ENCODE measurements at places on chromosomes 1 and 21.

- DNase-seq: no peak
Measured at GRCh38 chr1:169149555-169150286, 43.2 kb downstream of the ATP1B1 start.

- no peak for DNase-seq
Measured at GRCh38 chr1:229334716-229335115, 8.1 kb downstream of the CCSAP start.

- no peak for DNase-seq
Measured at GRCh38 chr1:59092126-59092525, 204.8 kb upstream of the FGGY start.

DNA sequence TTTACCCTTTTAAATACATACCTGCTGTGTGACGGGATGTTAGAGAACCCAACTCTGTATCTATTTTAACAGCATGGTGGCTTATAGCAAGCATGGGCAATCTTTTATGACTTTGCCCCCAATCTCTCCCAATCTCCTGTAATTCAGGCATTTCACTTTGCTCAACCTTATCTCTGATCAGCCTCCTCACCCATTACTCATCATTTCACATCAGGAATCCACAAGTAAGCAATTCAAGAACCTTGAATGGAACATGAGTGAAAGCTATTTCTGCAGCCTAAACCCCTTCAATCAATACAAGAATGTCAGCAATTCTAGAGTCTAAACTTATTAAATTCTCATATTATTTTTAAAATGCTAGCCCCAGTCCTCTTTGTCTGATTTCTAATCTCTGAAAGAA is 199.8 kb downstream of the ST6GALNAC3 start:
- no peak for DNase-seq

DNA sequence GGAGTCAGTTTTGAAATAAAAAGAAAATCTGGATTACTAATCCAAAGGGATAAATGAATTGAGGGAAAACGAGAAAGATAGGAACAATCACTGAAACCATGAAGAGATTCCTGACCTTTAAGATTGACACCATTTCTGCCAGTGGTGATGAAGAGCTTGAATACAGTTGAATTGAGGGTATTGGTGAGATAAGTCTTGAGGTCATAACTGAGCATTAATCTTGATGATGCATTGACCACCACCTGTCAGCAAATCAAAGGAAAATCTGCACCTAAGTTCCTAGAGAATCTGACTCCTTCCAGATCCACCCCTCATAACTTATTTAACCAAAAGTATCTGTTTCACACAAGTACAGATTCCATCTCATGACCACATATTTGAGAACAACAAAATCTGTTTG is 21.6 kb downstream of the RPS27 start:
- DNase-seq: no peak

DNA sequence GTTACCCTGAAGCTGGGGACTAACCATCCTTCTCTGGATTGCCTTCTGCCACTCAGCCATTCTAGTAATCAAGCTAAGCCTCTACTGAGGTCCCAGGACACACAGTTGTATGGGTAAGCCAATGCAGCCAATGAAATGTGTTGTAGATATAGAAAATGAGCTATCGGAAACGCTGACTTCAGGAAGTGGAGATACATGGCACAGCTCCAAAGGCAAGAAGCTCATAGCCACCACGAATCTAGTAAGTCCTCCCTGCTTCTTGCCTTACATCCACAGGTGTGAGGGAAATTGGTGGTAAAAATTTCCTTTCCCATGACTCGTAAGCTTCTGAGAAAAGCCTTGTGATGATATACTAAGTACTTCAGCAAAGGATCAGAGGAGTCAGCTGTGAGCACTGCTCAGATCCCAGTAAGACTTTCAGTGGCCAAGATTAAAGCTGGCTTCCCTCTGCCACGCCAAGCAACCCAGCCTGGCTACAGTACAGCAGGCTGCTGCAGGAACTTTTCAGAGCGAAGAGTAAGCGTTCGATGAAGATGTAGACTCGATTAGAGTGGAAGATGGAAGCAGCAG is 117.7 kb downstream of the SIM2 start:
- no peak for DNase-seq

- no peak for DNase-seq
Measured at GRCh38 chr1:179288977-179289376, 4.6 kb upstream of the SOAT1 start.

- no peak for DNase-seq
Measured at GRCh38 chr1:15160626-15161025, 7.1 kb downstream of the TMEM51 start.

DNA sequence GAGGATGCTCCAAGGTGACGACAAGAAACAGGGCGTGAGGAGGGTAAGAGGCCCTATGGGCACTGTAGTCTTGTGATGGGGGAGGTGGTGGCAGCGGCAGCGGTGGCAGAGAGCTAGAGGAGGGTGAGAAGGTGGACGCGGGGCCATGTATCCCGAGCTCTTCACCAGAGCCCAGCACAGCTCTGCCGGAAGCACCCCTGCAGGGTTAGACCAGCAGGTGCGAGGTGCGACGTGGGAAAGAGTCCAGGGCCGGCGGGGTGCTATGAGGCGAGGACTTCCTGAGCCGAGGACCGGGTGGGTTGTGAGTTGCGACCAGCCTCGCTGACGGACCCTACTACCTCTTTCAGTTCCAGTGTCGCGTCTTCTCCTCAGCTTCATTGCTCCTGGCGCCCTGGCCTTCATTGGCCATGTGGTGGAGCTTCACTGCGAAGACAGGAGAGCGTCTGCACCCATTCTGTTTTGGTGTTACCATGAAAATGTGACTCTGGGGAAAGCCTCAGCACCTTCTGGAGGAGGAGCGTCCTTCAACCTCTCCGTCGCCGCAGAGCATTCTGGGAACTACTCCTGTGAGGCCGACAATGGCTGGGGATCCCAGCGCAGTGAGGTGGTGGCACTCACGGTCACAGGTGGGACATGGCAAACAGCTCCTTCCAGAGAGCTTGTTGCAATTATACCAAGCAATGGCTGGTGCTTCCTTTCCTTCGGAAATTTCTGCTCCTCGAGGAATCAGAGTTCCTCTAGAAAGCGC is 67.9 kb upstream of the KIRREL1 start:
- DNase-seq: no peak

DNA sequence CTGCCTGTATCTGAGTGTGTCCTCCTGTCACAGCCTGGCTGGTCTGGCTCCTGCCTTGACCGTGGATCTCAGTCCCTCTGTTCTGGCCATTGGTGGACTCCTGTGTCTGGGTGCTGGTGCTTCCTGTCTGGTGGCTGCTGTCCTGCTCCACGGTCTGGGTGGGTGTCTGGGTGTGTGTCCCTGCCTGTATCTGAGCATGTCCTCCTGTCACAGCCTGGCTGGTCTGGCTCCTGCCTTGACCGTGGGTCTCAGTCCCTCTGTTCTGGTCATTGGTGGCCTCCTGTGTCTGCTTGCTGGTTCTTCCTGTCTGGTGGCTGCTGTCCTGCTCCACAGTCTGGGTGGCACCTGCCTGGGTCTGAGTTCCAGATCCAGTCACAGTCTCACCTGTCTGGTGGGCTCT is 4.0 kb downstream of the CRNN start:
- no peak for DNase-seq

DNA sequence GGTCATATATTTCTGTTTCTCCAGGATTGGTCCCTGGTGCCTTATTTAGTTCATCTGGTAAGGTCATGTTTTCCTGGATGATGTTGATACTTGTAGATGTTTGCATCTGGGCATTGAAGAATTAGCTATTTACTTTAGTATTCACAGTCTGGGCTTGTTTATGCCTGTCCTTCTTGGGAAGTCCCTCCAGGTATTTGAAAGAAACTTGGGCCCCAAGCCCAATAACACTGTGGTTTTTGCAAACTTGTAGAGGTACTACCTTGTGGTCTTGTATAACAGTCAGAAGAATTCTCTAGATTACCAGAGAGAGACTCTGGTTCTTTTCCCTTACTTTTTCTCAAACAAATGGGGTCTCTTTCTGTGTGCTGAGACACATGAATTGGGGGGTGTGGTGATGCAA is 251.4 kb upstream of the B3GALT2 start:
- DNase-seq: no peak

DNA sequence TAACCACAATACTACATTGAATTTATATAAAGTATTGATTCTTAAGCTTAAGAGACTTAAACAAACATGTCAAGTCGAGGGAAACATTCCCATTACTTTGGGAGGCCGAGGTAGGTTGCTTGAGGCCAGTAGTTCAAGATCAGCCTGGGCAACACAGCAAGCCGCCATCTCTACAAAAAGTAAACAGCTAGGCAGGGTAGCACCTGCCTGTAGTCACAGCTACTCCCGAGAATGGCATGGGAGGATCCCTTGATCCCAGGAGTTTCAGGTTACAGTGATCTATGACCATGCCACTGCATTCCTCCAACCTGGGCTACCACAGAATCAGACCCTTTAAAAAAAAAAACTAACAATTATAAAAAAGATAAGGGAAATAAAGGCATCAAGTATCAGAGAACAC is 50.4 kb downstream of the EIF4G3 start:
- DNase-seq: no peak

DNA sequence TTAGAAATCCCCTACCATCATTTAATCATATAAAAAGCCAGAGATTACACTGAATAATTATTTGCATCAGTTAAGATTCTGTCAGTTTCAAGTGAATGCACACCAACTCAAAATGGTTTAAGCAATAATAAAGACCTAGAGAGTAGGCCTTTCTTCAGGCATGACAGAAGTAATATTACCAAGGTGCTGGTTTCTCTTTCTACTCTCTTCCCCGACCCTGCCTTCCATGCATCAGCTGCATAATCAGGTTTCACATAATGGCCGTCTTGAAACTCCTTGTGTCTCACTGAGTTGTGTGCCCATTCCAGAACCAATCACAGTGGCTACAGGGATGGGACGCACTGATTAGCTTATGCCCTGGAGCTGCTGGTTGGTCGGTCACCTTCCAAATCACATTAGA is 103.5 kb upstream of the SERTAD4 start:
- DNase-seq: no peak

DNA sequence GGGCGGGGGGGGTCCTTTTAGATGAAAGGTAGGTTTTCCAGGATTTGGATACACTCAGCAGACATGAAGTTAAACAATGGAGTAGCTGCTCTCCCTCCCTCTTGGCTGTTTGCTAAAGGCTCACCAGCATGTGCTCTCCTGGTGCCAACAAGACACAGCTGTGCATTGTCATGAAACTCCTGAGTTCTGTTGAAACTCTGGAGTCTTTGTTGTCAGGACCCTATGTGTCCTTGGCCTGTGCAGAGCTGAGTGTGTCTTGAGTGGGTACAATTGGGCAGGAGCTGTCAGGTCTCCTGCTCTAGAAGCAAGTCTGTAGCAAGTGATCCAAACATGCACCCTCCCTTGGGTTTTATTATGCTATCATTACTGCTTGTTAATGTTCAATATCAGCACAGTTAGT is 12.7 kb downstream of the TBX19 start:
- DNase-seq: no peak

DNA sequence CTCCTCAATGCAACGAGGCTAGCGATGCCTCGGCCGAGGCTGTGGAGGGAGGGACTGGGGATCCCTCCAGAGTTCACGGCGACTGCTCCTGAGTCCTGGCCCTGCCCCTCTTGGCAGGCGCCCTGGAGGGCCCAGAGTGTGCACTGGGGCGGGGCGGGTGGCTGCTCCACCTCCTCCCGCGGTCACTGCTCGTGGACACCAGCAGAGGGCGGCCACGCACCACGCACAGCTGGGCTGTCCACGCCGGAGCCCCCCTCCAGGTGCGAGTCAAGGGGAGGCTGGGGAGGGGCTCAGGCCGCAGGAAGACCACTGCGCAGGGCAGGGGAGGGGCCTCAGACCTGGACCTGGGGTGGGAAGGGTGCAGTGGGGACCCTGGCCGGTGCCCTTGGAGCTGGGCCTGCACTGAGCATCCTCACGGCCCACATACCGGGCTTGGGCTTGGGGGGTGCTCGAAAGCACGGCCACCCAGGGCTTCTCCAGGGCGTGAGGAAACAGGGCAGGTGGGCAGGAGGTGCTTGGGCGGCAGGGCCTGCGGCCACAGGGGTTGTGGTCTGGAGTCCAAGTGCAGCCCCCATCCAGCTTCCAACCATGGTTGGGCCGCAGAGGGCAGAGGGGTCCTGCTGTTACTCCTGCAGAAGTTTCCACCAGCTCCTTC is 20.6 kb upstream of the TTC34 start:
- no peak for DNase-seq

DNA sequence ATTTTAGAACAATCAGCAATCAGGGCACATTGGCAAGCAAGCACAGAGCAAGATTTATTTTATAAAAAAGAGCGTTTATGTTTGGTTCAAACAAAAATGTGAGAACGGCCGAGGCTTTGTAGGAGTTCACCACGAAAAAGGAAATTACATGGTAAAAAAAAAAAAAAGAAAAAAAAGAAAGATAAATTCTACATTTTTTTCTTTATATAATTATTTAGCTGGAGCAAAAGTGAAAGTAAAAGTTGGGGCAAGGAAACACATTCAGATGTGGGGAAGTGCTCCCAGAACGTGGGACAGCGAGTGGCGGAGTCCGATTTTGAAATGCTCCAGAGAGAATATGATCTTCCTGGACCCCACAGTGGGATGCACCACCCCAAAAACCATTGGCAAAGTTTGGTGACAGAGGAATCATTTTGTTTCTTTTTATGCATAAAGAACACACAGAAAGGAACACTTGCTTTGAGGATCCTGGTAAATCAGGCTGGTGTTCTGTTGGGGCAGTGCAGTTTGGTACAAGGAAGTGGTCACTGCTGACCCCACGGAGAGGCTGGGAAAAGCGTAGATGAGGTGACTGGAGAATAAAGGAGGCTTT is 16.3 kb upstream of the ATP5PO start:
- no peak for DNase-seq

GRCh38 chr1:77888081-77888780 is at the start of gene NEXN:
Gene NEXN, plus strand, starts transcription at chr1:77888624. Its CDS starts 27,483 bp downstream, at chr1:77916107.
- DNase-seq: no peak

Measured in T-helper 22 cell (primary cell).